SK-N-SH (cell line): ENCODE measurements at places on chromosomes 5 and 9.

DNA sequence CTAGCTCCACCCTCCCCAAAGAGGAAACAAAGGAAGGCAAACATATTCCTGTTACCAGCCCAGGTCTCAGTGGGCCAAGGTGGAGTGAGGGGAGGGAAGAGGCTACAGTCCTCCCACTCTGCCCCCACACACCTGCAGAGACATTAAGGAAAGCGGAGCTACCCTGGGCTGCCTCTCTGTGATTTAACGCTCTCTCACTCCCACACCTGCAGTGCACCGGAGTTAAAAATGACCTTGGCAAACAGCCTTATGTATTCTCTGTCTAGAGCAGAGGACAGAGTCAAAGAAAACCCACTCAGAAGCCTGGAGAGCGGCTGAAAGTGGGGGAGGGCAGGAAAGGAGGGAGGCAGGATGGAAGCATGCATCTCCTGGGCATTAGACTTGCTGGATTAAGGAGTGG is 32.7 kb downstream of the KCNIP1 start:
- no peak for DNase-seq

DNA sequence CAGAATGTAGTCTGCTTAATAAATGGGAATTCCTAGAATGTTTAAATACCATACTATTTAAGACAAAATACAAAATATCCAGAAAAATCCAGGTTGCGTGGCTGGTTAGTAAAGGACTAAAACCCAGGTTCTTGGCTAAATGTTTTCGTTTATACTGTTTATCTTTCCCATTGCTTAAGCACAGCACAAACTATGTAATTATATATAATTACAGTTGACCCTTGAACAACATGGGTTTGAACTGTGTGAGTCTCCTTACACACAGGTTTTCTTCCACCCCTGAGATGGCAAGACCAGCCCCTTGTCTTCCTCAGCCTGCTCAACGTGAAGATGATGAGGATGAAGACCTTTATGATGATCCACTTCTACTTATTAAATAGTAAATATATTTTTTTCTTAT is 24.7 kb downstream of the XPA start:
- no peak for DNase-seq

DNA sequence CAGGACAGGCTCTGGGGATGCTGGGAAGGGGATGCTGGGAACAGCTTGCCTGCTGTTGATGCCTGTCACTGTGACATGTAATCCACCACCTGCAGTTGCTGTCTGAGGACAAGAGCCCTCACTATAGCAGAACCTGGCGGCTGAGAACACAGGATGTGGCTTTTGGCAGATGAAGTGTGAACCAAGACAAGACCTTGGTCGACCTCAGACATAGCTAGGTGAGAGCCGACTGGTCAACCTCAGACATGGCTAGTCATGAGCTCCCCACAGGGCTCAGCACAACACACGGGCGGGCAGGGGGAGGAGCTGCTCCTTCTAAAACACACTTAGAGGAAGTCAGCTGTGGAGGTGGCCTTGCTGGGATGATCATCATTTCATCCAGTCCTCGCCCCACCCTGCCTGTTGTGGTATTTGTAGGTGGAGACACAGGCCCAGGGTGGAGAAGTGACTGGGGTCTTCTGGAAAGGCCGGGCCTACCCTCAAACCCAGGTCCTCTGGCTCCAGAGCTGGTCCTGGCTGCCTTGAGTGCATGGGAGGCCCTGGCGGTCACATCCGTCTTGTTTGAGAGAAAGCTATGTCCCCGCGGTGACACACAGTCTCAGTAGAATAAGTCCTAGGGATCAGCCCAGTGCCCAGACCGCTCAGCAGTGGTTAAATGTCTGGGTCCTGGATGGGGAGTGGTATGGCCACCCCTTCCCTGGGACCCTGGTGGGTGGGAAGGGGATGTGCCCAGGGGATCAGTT is 6.1 kb downstream of the SUSD3 start:
- no peak for DNase-seq

DNA sequence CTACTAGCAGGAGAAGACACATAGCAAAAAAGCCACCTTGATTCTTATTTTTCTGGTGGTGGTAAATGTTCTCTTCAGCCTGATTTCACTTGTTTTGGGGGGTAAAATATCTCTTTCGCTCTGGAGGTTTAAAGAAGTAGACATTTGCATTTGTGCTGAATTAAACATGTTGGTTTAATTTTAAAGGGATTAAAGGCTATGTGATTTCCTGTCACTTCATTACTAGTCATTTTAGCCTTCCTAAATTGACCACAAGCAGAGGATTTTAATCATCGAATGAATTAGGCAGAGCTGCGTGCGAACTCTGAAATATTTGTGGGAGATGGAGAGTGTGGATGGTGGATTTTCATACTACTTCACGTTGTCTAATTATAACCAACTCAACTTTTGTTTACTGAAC is 4.8 kb downstream of the RASGRF2 start:
- no peak for DNase-seq
